ENCODE measurements at places on chromosomes 3 and 15. TPM values are rescaled to one million over a fixed set of nuclear protein-coding genes. Genes with fewer than 3 reads are reported as not detected.

ABHD2 gene
- 27.8 TPM for polyA plus RNA-seq

GJD2 gene
- polyA plus RNA-seq: not detected

ZNF80 gene
- polyA plus RNA-seq: 0.64 TPM

PIGZ gene
- polyA plus RNA-seq: 0.42 TPM

MESD gene
- 35.7 TPM for polyA plus RNA-seq

GRCh38 chr3:115325539-115325938 lies 178.5 kb upstream of the ZBTB20 start:
- no peaks in the 10 kb centered on the region for H3K36me3 ChIP-seq
- no peaks in the 10 kb centered on the region for H3K27me3 ChIP-seq
- no peak for DNase-seq
- no peak overlapping the region for H3K27ac ChIP-seq
- no peak overlapping the region for H3K4me3 ChIP-seq

GRCh38 chr3:125641891-125642290 lies 46.6 kb upstream of the OSBPL11 start:
- no peaks in the 10 kb centered on the region for H3K27me3 ChIP-seq
- no peaks in the 10 kb centered on the region for H3K36me3 ChIP-seq
- H3K27ac ChIP-seq: no peak overlapping the region
- H3K4me1 ChIP-seq: no peaks in the 10 kb centered on the region

- H3K27me3 ChIP-seq: no peaks in the 10 kb centered on the region
- H3K36me3 ChIP-seq: peaks cover 24% of the 10 kb centered on the region
- no peaks in the 10 kb centered on the region for H3K4me1 ChIP-seq
- no peak overlapping the region for H3K27ac ChIP-seq
These were observed 13.1 kb downstream of the DET1 start for GRCh38 chr15:88533376-88533775.

DNA sequence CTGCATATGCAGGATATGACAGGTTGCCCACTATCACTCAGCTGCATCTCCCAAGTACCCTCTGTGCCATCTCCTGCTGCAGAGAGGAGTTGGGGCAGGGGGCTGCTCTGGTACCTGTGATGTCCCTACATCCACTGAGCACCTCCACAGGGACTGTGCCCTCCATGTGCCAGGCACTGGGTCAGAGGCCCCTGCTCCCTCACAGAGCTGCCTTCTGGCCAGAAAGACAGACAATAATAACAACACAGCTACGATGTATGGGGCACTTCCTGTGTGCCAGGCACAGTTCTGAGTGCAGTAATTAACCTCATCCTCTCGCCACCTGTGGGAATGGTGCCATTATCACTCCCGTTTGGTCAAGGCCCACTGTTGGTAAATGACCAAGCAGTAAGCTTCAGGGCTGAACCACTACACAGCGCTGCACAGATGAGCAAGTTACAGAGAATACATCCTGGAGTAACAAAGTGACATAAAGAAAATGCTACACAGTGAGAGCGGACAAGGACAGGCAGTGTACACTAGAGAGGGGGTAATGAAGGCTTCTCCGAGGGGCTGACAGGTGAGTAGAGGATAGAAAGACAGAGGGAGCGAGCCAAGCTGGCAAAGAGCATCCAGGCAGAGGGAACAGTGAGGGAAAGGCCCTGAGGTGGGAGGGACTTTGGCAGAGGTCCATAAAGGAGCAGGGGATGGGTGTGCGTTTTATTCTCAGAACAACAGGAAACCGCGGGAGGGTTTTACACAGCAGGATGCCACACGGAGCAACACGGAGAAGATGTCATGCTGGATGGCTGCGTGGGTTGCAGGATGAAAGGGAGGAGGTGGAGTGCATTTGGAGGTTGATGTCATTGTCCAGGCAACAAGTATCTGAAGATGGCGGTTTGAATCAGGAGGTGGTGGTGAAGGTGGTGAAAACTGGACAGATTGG lies 13.6 kb downstream of the WNT7A start:
- H3K27ac ChIP-seq: peak overlapping the region; percentile 64
- DNase-seq: peak; percentile 87
- no peaks in the 10 kb centered on the region for H3K36me3 ChIP-seq
- H3K4me3 ChIP-seq: no peak overlapping the region
- no peaks in the 10 kb centered on the region for H3K27me3 ChIP-seq

DNA sequence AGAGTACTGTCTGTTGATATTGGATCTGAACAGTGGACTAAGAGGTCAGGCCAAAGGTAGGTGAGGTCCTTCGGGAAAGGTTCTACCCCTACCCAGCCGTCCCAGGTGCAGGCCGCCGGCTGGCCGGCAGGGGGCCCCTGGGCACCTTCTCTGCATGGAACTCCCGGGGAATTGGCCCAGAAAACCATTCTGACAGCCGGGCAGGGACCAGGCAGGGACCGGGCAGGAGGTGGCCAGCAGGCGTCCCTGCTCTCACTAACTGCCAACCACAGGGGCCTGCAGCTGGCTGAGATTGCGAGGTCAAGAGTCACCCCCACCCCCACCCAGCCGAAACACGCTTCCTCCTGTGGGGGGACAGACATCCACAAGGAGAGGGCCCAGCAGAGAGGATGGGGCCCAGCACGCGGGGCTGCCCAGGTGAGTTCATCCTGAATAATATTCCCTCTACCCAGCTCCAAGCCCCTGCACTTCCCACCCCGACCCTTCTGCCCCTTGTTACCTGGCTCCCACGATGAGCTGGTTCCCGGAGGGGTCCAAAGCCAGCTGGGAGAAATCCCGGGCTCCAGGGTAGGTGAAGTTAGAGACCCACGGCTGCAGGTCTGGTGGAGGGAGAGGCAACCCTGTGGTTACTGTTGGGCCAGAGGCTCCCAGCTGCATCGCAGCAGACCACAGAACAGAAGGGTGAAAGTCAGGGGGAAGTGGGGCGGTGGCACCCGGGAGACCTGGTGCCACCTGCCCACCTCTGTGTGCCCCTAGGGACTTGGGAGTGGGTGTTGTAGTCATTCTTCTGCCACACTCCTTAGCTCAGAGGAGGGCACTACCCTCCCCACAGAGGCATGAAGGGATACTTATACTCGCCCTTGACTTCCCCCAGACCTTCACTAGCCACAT lies 84.4 kb downstream of the SEMA5B start:
- H3K27ac ChIP-seq: no peak overlapping the region
- no peak overlapping the region for H3K4me3 ChIP-seq
- no peaks in the 10 kb centered on the region for H3K27me3 ChIP-seq
- H3K36me3 ChIP-seq: no peaks in the 10 kb centered on the region

- H3K4me1 ChIP-seq: peaks cover 27% of the 10 kb centered on the region
- H3K36me3 ChIP-seq: no peaks in the 10 kb centered on the region
- DNase-seq: no peak
- no peaks in the 10 kb centered on the region for H3K27me3 ChIP-seq
These were observed 1.3 kb upstream of the PXYLP1 start for GRCh38 chr3:141230293-141230692.

DNA sequence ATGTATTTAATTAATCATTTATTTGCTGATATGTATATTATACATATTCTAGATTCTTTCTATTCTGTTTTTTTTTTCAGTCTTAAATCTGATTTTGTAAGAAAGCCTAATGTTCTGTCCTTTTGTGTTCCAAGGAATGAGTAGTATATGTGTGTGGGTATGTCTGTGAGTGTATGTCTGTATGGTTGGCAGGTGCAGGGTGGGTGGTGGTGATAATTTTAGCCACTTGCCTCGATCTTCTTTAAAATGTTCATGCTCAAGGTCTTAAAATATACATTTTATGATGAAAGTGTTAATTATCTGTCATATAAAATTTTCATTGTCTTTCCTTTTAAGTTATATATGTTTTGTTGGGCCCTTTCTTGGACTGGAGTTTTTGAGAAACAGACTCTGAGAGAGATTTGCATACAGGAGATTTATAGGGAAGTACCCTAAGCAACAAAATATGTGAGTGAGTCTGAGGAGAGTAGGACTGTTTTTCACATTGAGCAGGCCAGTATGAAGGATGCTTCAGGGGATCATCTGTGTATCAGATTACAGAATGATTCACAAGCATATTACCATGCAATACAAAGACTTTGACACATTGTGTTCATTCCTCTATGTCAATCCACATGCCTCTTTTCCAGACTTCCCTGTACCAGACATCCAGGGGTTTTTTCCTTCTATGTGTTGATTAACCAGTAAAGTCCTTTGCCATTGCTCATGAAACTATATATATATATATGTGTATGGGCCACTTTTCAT lies 211.0 kb upstream of the DPPA4 start:
- H3K27me3 ChIP-seq: no peaks in the 10 kb centered on the region
- no peak for DNase-seq
- H3K27ac ChIP-seq: no peak overlapping the region
- no peaks in the 10 kb centered on the region for H3K36me3 ChIP-seq
- H3K4me1 ChIP-seq: no peaks in the 10 kb centered on the region

- DNase-seq: no peak
- peaks cover 7% of the 10 kb centered on the region for H3K4me1 ChIP-seq
- H3K27ac ChIP-seq: no peak overlapping the region
- H3K36me3 ChIP-seq: peaks cover 56% of the 10 kb centered on the region
- no peaks in the 10 kb centered on the region for H3K27me3 ChIP-seq
These were observed 47.5 kb downstream of the UBP1 start for GRCh38 chr3:33392703-33393125.

DNA sequence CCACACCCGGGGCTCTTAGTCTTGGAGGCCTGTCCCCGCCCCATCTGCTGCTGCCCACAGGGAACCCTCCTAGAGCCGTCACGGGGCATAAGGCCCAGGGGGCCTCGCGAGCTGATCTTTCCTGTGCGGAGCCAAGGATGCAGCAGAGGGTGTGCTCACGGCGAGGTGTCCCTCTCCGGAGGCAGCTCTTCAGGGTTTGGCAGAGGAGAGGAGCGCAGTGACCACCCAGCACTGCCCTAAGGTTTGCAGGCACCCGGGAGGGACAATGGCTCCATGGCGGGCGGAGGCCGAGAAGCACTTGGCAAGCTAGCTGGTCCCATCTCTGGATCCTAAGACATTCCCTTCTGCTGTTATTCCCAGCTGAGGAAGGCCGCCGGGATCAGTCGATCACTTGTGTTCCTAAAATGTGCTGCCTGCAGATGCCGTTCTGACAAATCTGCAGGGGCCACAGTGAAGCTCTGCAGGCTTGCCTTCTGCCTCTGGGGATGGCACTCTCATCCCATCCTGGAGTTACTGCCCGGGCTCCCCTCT lies 47.4 kb upstream of the PCSK6 start:
- no peak for DNase-seq
- no peaks in the 10 kb centered on the region for H3K27me3 ChIP-seq
- no peaks in the 10 kb centered on the region for H3K36me3 ChIP-seq

DNA sequence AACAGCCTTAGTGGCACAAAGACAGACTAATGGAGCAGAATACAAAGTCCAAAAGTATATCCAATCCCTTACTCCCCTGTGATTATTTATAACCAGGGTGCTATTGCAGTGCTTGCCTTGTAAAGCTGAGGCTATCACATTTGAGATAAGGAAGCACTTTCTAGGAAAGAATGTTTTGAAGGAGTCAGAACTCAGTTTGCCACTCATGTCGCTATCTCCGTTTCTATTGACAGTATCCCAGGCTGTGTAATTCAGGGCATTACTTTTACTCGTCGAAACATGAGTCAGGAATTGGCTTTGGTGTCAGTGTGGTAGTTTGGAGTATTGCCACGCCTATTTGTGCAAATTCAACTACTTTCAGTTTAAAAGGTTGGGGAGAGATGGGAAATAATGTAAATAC lies 78.4 kb downstream of the FBXL2 start:
- H3K36me3 ChIP-seq: no peaks in the 10 kb centered on the region
- no peak overlapping the region for H3K4me3 ChIP-seq
- DNase-seq: no peak
- H3K4me1 ChIP-seq: no peaks in the 10 kb centered on the region
- H3K27me3 ChIP-seq: no peaks in the 10 kb centered on the region
- H3K27ac ChIP-seq: no peak overlapping the region

DNA sequence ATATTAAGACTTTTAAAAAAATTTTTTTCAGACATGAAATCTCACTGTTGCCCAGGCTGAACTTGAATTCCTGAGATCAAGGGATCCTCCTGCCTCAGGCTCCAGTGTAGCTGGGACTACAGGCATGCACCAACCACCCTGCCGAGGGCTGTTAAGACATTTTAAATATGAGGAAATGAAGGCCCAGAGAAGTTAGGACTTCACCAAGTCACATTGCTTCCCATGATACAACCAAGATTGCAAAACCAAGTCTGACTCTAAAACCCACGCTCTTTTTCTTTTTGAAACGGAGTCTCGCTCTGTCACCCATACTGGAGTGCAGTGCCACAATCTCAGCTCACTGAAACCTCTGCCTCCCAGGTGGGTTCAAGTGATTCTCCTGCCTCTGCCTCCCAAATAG lies 28.0 kb downstream of the PTPN9 start:
- no peaks in the 10 kb centered on the region for H3K4me1 ChIP-seq
- no peak overlapping the region for H3K4me3 ChIP-seq
- no peak overlapping the region for H3K27ac ChIP-seq
- DNase-seq: no peak
- H3K36me3 ChIP-seq: no peaks in the 10 kb centered on the region

DNA sequence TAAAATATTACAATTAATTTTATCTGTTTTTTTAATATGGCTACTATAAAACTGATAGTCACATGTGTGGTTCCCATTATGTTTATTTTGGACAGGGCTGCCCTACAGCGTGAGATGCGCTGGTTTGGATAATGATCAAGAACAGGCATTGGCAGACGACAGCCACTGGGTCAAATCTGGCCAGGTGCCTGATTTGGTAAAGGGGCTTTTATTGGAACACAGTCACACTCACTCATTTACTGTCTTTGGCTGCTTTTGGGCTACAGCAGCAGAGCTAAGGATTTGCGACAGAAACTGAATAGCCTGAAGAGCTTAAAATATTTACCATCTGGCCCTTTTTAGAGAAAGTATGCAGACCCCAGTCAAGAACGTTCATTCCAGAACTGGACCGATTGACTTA lies 724.2 kb upstream of the CFAP20DC start:
- no peaks in the 10 kb centered on the region for H3K27me3 ChIP-seq
- no peak overlapping the region for H3K4me3 ChIP-seq
- H3K36me3 ChIP-seq: no peaks in the 10 kb centered on the region
- H3K27ac ChIP-seq: no peak overlapping the region

GRCh38 chr3:54549607-54550220 lies 378.1 kb downstream of the LRTM1 start:
- no peak overlapping the region for H3K27ac ChIP-seq
- DNase-seq: no peak
- H3K36me3 ChIP-seq: no peaks in the 10 kb centered on the region
- H3K4me1 ChIP-seq: no peaks in the 10 kb centered on the region
- no peaks in the 10 kb centered on the region for H3K27me3 ChIP-seq
- H3K4me3 ChIP-seq: no peak overlapping the region

All from CD4-positive, alpha-beta memory T cell (primary cell).